ENCODE measurements at places on chromosomes 12 and 14.

DNA sequence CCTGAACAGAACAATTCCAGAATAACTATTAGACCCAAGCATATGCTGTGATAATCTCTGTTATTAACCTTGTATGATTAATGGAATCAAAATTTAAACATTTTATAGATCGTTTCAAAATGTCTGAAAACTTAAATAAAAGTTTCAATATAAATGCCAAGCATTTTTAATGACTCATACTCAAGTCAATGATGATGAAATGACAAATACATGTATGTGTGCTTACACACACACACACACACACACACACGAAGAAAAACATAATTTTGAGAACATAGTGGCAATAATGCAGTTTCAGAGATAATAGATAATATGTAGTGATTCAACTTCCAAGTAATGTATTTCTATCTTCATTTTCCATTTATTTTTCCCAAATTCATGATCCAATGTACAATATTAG, 384.9 kb upstream of the FOXG1 start:
- DNase-seq = no peak

DNA sequence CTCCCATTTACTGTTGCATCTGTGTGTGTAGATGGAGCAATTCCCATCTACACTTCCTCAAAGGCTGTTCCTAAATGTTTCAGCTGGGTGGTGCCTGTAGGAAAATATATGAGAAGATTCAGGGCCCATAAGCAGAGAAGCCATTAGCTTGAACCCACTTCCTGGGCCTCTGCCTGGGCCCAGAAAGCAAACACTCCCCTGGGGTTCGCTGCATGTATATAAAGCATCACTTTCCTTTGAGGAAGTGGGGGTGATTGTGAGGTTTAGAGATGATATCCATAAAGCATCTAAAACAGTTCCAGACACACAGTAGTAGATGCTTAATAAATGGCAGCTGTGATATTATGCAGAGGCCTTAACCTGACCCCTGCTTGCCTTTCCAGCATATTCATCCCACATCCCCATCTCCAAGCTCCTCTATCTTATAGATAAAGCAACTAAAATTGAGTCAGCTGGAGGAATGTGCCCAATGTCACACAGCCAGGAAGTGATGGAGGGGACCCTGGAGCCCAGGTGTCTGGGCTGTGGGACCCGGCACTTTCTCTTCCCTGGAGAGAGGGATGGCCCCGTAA, 280.0 kb upstream of the CRY1 start:
- DNase-seq = no peak

- no peak for DNase-seq
These were observed 117.1 kb upstream of the FRMD6 start for GRCh38 chr14:51534610-51535011.

DNA sequence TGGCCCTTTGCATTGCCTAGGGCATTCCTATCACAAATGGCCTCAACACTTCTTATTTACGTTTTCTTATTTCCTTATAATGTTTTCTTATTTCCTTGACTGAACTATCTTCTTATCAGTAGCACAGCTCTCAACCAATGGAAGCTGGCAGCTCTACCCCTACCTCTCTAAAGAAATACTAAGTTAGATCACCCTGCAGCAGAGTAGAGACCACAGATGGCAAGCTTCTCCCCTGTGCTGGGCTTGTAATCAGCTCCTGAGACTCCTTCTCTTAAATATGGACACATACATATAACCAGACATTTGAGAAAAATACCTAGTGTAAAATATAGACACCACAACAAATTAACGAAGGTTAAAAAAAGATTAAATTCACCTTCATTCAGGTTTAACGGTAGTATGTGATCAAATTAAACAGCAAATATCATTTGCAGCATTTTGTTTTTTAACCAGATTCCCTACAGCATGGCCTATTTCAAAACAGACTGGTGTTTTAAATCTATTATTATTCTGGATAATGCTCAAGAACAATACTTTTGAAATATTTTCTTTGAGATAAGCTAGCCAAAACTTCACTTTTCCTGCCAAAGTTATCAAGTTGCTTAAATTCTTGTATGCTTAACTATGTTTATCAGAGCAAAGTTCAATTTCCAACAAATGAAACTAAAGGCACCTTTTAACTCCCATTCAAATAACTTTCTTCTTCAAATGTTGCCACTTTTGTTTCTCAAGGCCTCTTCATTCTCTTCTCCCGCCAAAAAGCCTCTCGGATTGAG, 54.3 kb downstream of the SLC41A2 start:
- no peak for DNase-seq

DNA sequence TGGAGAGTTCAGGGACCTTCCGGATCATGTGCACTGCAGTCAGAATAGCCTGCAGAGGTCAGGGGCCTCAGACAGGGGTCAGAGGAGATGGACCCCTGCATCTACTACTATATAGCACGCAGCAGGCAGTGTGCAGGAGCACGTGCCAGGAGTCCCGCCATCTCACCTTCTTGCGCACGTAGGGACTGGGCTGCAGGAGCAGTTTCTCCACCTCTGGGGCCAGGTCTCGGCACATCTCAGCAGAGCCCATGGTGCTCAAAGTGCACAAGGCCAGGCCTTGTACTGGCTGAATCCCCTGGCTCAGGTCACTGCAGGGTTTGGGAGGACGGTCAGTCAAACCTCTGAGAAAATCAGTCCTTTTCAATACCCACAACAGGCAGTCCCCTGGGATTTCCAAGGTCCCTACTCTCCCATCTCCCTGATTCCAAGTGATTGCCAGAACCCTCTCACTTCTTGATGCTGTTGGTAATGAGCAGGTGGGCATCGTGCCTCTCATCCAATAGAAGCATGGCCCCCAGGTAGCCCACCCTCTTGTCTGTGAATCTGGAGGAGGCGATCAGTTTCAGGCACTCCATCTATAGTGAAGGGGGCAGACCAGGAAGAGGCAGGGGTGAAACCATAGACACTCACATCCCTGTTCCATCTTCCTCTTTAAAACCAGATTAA, 1.3 kb downstream of the AP1G2 start:
- no peak for DNase-seq

DNA sequence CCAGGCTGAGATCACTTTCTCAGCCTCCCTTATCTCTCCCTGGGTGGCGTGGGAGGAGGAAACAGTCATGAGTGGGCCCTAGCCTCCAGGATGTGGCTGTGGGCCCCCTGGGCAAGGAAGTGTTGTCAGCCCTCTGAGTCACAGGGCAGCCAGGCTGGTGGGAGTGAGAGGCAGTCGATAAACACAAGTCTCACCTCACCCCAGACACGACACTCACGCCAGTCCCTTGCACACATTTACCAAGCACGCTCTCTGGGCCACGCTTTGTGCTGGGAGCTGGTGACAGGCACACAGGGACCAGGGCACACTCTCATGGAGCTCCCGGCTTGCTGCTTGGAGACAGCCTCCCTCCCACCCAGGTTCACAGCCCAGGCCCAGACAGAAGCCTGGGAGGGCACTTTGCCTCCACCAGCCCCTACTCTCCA, 1.9 kb upstream of the KRT79 start:
- peak; percentile 22 for DNase-seq

DNA sequence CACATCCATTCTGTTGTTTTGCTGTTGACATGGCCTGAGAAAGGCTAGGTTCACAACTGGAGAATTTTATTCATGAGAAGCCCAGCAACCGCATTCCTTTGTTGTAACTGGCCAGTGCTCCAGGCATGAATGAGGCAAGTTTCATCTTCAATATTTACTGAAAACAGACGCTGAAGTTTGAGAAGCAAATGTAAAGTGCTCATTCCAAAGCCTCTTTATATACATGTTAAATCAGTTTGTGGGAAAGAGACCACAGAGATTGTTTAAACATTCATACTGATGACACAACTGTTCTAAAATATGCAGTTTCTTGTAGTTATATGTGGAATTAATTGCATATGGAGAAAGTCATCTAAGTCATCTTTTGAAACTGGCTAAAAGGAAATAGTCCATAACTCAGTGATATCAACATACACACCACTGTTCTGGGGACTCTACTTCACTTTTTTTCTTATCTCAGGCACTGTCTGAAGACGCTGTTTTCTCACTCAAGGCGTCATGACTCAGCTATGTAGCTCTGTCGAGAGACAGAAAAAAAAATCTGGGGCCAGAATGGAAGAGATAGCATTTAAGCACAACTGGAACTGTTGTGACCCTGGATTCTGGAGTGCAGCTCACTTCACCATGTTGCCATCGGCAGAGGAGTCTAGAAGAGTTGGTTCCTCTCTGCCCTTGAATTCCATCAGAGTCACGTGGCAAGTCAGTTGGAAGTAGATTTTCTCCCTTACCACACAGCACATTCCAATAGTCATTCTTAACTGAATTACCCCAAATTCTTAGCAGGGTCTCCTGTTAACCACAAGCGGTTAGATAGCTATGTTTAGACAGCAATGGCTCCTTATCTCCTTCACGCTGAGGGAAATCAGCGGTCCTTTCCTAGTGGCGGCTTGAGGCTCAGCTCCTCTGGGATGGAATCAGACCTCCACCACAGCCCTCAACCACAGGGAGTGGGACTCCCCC, 258.4 kb upstream of the HMGA2 start:
- no peak for DNase-seq

- DNase-seq = no peak
These were observed 599 bp upstream of the TRHDE start for GRCh38 chr12:72271451-72272090.

GRCh38 chr14:86057018-86057667, 527.2 kb downstream of the FLRT2 start:
- DNase-seq = no peak

GRCh38 chr14:43172899-43173548, 1334.1 kb downstream of the FSCB start:
- DNase-seq = no peak

- no peak for DNase-seq
These were observed 65.9 kb upstream of the AMN1 start for GRCh38 chr12:31794745-31795144.

DNA sequence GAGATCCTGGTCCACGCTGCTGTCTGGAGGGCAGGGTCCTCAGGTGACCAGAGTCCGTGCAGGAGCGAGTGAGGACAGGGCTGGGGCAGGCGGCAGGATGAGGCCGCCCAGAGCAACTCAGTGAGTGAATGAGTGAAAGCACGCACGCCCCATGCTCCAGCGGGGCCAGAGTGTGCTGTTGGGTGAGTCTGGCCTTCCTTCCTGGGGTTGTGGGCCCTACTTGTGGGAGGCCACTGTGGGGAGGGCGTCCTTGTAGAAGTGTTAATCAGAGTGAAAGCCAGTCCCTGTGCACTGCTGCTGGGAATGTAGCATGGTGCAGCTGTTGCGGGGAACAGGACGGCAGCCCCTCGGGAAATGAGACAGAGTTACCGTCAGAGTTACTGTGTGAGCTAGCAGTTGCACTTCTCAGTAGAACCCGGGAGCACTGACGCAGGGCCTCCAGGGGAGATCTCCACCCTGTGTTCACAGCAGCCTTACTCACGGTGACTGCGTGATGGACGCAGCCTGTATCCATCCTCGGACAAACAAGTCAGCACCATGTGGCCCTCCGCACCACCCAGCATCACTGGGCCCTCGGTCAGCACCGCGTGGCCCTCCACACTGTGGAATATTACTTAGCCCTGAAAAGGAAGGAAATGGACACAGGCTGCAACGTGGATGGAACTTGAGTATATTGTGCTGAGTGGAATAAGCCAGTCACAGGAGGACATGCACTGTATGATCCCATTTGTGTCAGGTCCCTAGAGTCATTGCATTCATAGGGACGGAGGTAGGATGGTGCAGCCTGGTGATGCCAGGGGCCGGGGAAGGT, 22.1 kb downstream of the PACS2 start:
- no peak for DNase-seq

DNA sequence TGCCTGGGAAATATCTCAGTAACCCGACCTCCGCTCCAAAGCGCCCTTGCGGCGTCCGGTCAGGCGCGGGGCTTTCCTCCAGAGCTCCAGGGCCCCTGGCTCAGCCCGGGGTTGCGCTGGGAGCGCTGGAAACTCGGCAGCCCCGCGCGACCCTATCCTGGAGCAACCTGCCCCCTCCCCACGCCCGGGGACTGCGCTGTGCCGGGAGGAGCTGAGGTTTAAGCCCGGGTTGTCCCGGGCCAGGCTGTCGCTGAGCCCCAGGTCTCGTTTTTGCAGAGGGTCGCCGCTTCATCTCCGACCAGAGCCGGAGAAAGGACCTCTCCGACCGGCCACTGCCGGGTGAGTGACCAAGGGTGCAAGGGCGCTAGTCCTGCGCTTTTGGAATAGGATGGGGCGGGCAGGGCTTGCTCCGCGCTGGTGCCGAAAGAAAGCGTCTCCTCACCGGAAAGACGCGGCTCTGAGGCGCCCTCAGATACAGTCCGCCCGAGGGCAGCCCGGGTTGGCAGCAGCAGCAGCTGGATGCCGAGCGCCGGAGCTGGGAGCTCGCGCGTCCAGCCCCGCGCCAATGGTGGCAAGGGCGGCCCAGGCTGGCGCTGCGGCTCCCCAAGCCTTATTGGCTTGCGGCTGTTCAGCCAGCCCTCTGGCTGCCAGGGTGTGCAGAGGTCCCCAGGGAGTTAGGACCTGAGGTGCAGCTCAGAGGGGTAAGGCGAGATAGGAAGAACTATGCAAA, 1.5 kb downstream of the SPX start:
- peak; percentile 43 for DNase-seq

All from activated CD4-positive, alpha-beta T cell treated with anti-CD3 and anti-CD28 coated beads for 1 hour (primary cell).